Stimulated activated CD8-positive, alpha-beta memory T cell treated with anti-CD3 and anti-CD28 coated beads, Interleukin-15, amount 100 ng/mL, for 24 hours (primary cell): ENCODE measurements at places on chromosomes 6 and 20.

DNA sequence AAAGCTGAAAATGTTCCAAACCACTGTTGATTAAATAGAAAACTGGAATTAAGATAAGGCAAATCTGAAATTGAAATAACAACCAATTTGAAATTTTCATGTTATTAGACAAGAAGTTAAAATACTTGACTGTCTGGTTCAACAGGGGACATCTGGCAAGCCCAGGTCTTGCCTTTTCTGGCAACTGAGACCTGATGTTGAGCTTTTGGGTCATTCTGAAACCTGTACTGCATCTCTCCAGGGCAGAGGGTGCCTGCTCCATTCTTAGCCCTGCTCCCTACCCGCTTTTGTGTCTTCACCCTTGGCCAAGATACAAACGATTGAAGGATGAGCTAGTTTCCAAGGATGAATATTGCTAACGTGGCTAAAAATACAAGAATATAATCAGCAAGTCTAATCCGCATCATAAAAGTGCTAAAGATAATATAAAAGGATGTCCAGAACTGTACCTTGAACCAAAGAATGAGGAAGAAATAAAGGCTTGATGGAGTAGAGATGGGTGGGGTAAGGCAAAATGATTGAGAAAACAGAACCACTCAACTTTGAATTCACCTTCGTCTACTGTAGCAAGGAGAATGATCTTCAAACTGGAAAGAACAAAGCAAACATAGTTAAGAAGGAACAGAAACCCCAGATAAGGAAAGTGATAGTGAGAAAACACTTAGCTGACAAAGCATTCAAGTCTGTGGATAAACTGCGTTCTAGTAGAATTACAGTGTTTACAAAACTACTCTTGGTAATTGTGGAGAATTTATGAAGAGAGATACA lies 109.8 kb upstream of the MAN1A1 start:
- DNase-seq: no peak

DNA sequence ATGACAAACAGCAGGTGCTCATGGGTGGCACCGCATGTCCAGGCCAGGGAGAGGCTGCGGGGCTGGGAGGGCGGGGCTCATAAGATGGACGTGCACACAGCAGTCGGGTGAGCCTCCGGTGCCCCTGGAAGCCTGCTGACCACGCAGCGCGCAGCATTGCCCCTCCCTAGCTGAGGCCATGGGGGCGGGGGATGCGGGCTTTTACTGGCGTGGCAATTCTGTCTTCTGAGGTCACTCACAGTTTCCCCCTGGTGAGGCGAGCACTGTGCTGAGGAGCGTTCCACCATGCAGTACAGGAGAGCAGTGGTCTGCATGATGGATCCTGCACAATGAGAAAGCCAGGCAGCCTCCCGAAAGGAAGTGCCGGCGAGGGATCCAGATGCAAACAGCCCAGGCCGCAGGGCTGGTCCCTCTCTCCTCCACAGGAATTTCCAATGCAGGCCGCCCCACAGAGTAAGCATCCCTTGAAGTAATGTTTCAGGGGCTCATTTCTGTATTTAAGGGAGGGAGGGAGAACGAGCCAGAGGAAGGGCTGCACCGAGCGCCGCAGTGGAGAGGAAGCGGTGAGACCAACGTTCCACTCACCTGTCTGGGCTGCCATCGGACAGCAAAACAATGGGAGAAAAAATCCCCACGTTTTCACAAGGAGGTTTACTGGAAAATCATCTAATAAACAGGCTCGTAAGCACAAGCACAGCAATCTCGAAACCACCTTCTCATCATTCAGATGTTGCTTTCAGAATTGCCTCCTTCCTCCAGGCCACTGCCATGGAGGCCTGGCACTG lies 56.0 kb downstream of the IRF4 start:
- DNase-seq: no peak

- no peak for DNase-seq
These were observed at the start of gene HS3ST5 for GRCh38 chr6:114342826-114343781. HS3ST5 (minus strand) TSS chr6:114343023; CDS start chr6:114062845, 280,178 bp downstream.

DNA sequence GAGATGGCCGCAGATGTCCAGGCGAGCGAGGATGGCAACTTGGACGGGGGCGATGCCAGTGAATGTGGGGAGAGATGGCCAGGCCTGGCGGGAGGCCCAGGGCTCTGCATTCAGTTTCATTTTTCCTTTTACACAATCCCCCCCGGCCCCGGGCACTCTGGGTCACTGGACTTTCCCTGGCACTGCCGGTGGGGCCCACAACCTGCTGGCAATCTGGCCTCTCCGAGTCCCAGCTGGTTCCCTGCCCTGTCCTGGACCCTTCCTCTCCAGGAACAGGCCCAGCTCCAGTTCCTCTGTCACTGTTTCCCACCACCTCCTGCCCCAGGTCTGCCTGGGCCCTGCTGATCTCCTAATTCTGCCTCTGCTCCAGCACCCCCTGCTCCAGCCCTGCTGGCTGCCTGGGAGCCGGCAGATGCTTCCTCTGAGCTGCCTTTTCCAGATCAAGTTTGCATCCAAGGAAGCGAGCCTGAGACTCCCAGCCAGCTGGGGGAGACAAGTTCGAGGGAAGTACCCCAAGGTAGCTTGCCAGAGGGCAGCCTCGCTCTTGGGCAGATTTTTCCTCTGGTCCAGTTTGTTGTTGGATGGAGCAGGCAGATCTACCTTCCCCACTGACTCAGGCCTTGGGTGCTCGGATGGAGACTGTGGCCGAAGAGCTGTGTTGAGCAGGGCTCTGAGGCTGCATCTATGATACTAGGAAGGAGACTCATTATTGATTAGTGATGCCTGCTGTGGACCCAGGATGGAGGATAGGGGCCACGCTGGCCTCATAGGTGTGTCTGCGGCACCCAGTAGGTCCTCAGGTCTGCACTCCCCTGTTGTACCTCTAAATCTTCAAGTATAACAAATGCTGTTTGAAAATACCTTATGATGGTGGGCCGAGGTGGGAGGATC lies 83.2 kb downstream of the CEBPB start:
- no peak for DNase-seq

GRCh38 chr20:53679597-53680309 lies 86.1 kb upstream of the ZNF217 start:
- DNase-seq: no peak

GRCh38 chr20:20405623-20406022 lies 37.7 kb downstream of the INSM1 start:
- DNase-seq: no peak

DNA sequence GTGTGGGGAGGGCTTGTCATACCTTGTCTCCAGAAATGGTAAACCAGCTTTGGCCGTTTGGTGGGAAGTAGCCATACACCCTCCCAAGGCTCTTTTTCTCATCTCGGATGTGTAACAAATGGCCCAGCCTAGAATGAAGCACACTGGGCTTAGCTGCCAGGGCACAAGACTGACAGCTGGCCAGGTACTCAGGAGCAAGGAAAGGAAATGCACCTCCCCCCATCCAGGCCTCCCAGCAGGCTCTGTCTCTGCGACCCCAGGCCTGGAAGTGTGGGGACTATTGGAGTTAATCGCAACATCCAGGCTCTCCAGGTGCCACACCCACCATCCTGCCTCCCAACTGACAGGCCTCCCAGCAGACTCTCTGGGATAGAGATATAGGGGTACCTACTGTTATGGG lies 43.0 kb downstream of the MRS2 start:
- DNase-seq: no peak

GRCh38 chr6:36920049-36920448 lies 34.3 kb downstream of the C6orf89 start:
- DNase-seq: no peak
